ENCODE measurements at places on chromosomes 5 and 9. TPM values are rescaled to one million over a fixed set of nuclear protein-coding genes. Genes with fewer than 3 reads are reported as not detected.

DNA sequence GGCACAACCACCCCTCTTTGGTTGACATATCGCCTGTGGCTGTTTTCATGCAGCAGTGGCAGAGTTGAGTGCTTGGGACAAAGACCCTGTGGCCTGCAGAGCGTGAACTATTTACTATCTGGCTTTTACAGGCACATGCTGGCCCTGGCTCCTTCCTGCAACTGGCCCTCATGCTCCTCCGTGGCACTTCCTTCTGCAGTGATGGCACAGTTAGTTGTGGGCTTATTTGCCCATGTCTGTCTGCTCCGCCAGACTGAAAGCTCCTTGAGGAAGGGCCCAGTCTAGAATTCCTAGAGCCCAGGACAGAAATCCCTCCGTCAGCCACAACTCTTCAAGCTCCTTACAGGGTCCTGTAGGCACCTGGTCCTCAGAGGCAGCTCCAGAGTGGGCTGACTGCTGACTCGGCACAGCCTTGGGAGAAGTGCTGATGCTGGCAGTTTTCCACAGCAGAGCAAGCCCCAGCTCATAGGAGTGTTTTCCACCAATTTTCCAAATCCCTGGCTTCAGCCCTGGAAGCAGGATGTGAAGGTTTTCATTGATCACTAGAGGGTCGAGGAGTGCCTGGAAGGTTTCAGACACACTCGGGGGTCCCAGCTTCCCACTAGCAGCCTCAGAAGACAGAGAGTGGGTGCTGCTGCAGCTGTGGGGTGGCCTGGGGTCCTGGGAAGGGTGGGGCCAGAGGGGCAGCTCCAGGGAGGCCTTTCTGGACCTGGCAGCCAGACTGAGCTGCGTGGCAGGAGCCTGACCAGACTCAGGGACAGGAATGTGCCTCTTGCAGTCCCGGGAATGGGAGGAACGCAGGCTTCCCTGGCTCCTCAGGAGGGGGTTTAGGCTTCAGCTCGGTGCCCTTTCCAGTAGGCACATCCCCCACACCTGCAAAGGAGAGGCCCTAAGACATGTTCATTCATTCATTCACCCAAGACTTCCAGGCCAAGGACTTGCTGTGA lies 56.5 kb upstream of the ANGPTL2 start:
- DNase-seq: peak; percentile 52

GRCh38 chr5:37839407-37840052 lies at the start of gene GDNF:
Gene GDNF, minus strand, starts transcription at chr5:37840041. Its CDS starts 5,245 bp downstream, at chr5:37834796.
- DNase-seq: peak; percentile 79

DNA sequence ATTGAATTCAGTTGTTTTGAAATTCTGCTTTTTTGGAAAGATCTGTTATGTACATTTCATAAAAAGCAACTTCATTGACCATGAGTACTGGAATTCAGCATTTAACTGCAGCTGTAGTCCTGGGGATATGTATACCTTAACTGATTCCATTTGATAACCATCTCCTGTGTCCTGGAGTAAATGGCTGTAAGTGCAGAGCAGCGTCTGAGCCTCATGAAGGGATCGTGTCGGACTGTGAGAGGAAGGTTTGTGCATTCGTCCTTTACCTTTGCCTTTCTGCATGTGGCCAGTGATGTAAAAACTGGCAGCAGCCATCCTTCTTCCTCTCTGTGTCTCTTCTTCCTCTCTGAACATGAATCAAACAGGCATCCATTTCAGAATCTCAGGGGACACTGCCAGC lies 287.2 kb downstream of the FANCC start:
- no peak for DNase-seq

The SLC27A6 gene
- 5.8 TPM for total RNA-seq

The SMIM33 gene
- not detected for total RNA-seq

Measured in hepatocyte (in vitro differentiated cells).